Left renal pelvis (tissue), 4 donors: ENCODE measurements at places on chromosomes 3 and 15.

GRCh38 chr15:50227076-50227475, 38.5 kb downstream of the HDC start:
- DNase-seq = no peak

GRCh38 chr3:16583551-16583950, 21.7 kb downstream of the DAZL start:
- DNase-seq = no peak

GRCh38 chr3:57094575-57094974, 34.1 kb downstream of the SPATA12 start:
- no peak for DNase-seq

DNA sequence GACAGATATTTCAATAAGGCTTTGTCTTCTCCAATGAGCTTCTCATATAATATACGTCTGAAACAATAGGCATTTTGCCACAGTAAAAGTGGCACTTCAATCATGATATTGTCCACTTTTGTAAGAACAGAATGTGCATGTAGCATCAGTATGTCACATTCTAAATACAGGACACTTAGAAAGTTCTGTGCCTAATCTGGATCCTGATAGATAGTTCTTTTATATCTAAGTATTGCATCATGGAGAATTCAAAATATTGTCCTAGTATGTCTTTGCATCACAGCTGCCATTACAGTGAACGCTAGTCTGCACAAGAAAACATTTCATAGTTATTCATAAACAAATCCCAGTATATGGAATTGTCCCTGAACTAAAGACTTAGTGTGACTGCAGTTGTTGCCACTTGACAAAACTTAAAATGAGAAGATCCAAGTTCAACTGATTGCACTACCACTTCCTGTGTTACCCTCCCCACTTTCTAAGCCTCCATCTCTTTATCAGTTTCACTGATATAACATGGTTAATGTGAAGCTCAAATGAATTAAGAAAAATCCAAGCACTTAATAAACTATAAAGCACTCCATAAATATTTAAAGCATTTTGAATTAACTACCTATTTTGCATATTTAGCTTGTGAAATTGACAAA, 19.6 kb downstream of the LRRFIP2 start:
- no peak for DNase-seq

GRCh38 chr3:172182797-172183196, 143.4 kb downstream of the FNDC3B start:
- DNase-seq = no peak

GRCh38 chr15:67510597-67511190, 10.2 kb upstream of the C15orf61 start:
- DNase-seq = no peak
